ENCODE measurements at places on chromosomes 7 and 10.

GRCh38 chr10:84194424-84195043, at the start of gene CDHR1:
TSS of gene CDHR1 (plus strand) at chr10:84194537. CDS start at chr10:84194761, 224 bp downstream.
- no peak for DNase-seq

- DNase-seq: no peak
Observed at GRCh38 chr7:131522325-131522930, 34.0 kb downstream of the PODXL start.

DNA sequence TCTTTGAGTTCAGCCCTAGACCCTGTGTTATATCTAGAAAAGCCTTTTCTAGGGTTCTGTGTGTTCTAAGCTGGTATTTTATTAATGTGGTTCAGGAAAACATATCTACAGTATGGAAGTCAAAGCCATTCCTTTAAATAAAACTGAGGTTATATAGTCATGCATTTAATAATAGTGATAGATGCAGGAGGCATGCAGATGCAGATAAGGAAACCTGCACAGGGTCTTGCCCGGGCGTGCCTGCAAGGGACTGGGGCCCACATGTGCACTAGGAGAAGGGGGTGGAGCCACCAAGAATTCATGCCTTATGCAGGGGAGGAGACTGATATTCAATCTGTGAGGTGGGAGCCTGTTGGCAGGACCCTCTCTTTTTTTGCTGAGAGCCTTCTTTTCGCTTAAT, 171.5 kb downstream of the PRPF18 start:
- no peak for DNase-seq

DNA sequence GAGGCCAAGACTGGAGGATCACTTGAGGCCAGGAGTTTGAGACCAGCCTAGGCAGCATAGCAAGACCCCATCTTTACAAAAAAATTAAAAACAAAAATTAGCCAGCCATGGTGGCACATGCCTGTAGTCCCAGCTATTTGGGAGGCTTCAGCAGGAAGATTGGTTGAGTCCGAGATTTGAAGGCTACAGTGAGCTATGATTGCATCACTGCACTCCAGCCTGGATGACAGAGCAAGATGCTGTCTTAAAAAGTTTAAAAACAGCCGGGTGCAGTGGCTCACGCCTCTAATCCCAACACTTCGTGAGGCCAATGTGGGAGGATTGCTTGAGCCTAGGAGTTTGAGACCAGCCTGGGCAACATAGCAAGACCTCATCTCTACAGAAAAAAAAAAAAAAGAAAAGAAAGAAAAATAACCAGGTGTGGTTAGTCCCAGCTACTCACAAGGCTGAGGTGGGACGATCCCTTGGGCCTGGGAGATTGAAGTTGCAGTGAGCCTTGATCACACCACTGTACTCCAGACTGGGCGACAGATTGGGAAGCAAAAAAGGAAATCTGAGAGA, 44.7 kb downstream of the ZAN start:
- DNase-seq: no peak

- DNase-seq: no peak
Observed at GRCh38 chr7:3884543-3884942, 583.5 kb downstream of the SDK1 start.

- no peak for DNase-seq
Observed at GRCh38 chr10:61830846-61831273, 70.6 kb upstream of the ARID5B start.
